Activated CD4-positive, alpha-beta T cell treated with anti-CD3 and anti-CD28 coated beads, Interleukin-2, amount 50 U/mL, for 16 hours (primary cell): ENCODE measurements at places on chromosomes 7 and 10.

- no peak for DNase-seq
Measured at GRCh38 chr7:47991270-47991669, 11.9 kb upstream of the HUS1 start.

GRCh38 chr7:108598153-108598552, 28.5 kb downstream of the DNAJB9 start:
- DNase-seq: no peak

- no peak for DNase-seq
Measured at GRCh38 chr7:15326044-15326644, 235.7 kb downstream of the AGMO start.

GRCh38 chr7:16755397-16755796, 1.8 kb downstream of the TSPAN13 start:
- DNase-seq: no peak

DNA sequence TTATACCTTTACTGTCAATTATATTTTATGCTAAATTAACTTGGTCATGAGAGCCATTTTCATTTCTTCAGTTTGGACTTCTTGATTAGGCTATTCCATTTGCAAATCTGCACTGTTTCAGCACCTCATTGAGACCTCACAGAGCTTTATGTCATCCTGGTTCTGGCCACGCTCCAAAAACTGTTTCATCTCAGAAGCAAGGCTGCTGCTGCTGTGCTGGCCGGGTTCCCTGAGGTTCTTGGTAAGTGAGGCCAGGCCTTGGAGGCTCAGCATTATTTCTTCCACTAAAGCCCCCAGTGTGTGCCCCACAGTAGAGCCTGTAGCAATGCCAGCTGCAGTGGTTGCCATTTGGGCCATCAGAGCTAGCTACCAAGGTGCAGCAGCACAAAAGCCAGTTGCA, 7.8 kb upstream of the ZNF485 start:
- DNase-seq: no peak

- peak; percentile 24 for DNase-seq
Measured at GRCh38 chr7:148987751-148988512, 40.4 kb downstream of the PDIA4 start.

- no peak for DNase-seq
Measured at GRCh38 chr7:131326576-131326975, 1.1 kb upstream of the MKLN1 start.

DNA sequence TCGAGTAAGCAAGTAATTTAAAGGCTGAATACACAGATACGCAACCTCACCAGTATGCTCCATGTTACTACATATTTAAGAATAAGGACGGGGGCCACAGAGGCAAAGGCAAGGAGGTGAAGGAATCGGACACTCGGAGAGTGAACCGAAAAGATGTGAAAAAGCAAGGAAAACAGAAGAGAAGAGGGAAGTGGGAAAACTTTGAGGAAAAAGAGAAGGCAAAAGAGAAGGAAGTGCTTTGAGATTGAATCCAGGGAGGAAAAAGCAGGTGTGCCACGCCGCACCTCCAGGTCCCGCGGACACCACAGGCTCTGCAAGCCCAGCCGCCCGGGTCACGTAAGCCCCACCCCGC, 367 bp upstream of the AVL9 start:
- no peak for DNase-seq

GRCh38 chr7:116929021-116929420, 24.3 kb upstream of the ST7 start:
- DNase-seq: no peak

DNA sequence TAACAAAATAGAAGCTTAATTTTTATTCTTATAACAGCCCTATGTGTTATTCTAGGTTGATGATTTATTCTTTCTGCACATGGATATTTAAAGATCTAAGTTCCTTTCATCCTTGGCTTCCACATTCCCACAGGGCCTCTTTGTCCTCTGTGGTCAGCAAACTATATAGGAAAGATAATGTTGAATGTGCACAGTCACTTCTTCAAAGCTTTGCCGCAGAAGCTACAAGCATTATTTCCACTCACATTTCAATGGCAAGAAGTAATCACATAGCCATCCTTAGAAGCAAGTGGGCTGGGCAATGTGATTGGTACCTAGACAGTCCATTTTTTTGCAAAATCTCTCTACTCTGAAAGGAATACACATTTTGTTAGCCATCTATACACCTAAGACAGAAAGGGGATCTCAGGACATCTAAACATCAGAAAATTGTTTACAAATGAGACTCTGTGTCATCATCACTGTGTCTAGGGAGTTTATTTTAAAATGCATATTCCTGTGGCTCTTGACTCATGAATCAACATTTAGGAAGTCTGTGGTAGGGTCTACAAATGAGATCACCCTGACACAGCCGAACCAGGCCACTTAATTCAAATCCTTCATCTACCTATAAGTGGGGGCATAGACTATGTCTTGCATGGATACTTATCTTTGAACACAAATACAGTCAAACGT, 1060.5 kb downstream of the XPNPEP1 start:
- DNase-seq: no peak

GRCh38 chr10:75465450-75465827, 34.0 kb downstream of the LRMDA start:
- no peak for DNase-seq

- DNase-seq: no peak
Measured at GRCh38 chr10:78336402-78336791, 302.7 kb downstream of the RPS24 start.

- DNase-seq: peak; percentile 60
Measured at GRCh38 chr10:118241229-118242137, 100.6 kb downstream of the FAM204A start.

DNA sequence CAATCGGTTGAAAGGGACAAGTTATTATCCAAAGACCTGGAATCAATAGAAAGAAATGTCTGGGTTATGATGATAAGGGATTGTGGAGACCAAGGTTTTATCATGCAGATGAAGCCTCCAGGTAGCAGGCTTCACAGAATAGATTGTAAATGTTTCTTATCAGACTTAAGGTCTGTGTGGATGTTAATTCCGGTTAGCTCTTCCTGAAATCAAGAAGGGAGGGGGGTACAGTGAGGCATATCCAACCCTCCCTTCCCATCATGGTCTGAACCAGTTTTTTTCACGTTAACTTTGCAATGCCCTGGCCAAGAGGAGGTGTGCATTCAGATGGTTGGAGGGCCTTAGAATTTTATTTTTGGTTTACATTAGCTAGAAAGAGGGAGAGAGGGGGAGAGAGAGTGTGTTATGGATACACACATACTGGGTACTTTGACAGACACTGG, 9.8 kb upstream of the LRRC61 start:
- no peak for DNase-seq

GRCh38 chr10:110793886-110794285, 77.8 kb upstream of the PDCD4 start:
- DNase-seq: no peak

DNA sequence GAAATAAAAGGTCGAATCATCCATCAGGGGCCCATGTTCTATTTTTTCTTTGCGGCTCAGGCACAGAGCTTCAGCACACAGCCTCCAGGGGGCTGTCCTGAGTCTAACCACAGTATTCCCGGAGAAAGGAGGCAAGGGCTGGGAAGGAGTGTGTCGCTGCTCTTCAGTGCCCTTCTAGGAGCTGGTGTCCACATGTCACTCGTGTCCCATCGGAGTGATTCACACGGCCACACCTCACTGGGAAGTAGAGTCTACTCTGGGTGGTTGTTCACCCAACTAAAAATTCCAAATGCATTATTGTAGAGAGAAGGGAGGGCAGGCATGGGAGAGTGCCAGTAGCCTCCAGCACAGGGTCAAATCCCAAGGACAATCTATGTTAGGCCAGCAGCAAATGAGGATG, 114.8 kb upstream of the LANCL2 start:
- DNase-seq: no peak

DNA sequence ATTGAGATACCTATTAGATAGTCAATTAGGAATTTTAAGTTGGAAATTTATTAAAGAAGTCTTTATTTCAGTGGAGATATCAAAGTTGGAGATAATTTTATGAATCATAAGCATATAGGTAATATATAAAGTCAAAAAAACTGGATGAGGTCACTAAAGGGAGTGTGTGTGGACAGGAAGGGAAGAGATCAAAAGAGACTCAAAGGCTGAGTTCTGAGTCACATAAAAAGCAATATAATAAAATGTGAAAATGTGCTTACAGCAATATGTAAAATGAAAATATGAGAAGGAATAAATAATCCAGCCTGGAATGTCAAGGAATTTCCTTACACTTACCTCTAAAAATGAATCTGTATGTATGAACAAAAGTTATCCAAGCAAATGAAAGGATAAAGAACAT, 583.3 kb upstream of the SORCS1 start:
- DNase-seq: no peak

DNA sequence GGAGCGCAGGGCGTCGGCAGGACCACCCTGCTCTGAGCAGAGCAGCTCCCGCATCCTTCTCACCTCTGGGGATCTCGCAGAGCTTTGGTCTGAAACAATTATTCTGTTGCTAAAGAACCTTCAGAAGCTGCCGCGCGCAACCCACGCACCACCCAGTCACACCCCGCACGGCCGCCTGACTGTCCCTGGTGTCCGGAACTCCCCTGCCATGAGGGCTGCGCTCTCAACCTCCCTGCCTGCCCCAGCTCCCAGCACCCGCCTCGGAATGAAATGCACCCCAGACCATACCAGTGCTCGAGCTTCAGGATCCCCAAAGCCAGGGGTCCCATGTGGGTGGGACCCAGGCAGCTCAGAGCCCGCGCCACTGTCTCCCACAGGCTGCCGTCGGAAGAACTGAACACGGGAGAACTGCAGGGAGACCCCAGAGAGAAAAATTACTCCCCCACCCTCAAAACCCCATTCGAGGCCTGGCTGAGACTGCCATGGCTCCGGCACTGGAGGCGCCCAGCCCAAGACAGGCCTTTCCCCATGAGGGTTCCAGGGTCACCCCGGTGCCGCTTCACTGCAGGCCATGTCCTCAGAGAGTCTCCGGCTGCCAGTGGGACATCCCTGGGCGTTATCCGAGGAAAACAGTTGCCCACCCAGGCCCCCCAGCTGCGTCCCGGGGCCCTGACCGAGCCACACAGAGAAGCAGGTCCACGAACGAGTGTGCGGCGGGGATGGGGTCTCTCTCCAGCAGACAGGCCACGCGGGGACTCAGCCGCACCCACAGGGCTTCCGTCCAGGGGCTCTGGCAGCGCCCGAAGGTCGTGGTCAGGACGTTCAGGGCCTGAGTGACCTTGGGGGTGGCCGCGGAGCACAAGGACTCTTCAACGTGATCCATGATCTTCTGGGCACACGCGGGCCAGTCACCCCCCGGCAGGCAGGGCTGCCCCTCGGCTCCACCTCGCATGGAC, 12.1 kb downstream of the BRAT1 start:
- DNase-seq: no peak

DNA sequence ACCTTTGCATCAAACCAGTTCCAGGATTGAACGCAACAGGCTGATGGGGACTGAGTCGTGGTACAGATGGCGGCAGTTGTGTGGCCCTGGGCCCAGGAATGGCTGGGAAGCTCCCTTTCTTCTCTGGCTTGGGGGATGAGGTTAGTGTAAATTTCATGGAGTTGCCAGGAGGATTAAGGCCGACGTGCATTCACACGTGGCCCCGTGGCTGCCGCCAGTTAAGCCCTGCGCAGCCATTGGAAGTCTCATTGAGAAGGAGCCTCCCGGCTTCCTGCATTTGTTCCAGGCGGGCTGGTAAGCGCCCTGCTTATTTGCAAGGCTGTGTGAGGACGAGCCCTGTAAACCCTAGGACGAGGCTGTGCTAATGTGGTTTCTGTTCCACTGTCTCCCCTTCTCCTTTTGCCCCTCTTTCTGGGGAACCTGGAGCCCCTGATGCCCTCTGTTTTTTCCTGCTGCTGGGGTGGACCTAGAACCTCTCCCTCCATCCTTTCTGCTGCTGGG, 174.7 kb upstream of the TNRC18 start:
- DNase-seq: no peak

DNA sequence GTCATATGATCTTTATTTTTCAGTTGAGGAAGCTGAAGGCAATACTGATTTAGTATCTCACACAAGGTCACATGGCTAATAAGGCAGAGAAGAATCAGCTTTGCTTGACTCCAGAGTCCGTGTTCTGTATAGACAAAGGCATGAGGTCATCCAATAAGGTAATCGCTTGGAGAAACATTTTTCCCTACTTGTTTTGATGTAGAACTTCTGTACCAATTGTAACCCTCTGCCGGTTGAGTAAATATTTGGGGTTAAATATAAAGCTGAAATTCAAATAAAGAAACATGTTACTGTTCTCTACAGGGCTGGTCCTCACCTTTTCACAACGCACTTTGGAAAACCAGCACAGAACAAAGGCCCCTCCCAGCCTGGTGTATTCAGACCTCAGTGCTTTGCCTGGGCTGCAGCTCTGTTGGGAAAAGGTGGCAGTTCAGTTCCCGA, 83.0 kb upstream of the INSYN2A start:
- no peak for DNase-seq

DNA sequence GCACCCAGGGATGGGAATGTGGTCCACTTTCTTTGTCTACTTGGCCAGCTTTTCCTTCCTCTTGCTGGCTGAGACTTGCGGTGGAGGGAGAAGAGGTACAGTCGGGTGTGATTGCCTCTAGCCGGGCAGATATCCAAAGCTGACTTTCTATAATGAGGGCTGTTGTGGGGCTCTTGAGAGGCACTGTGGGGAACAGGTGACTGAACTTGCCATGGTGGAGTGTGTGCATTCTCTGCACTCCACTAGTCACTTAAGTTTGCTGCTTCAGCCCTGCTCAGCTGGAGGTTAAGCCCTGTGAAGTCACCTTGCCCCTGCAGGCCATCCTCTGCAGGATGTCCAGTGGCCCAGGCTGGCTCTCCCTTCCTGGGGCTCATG, 116.6 kb downstream of the AOAH start:
- DNase-seq: no peak

DNA sequence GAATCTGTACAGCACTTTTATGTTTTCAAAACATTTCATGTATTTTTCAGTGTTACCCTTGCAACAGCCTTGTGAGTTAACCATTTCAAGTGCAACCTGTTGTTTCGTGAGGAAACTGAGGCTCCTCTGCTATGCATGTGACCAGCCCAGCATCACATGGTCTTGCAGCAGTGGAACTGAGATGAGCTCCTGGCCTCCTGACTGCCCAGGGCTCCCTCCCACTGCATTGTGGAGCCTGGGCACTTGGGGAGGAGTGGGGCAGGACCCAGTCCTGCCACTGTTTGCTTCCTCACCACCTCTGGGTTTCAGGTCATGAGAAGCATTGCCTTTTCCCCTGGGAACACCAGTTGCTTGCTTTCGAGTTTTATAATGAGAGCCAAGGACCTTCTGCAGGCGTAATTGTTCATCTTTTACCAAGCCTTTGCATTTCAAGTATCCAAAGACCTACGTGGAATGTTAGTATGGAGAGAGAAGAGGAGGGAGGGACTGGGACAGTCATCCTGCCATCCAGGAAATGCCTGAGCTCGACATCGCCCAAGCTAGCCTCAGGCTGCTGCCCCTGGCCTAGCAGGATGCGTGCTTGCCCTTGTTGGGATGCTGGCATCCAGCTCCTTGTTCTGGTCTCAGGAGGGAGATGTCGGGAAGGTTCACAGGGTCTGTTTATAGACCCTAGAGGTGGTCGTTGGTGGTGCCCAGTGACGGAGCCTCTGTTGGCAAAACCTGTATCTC, 32.3 kb upstream of the BHLHA15 start:
- no peak for DNase-seq

- DNase-seq: peak; percentile 89
Measured at GRCh38 chr7:5596046-5596895, 172.6 kb upstream of the TNRC18 start.

GRCh38 chr10:31908157-31908556, 20.5 kb downstream of the ARHGAP12 start:
- no peak for DNase-seq
